ENCODE measurements at places on chromosomes 5 and 9. TPM values are rescaled to one million over a fixed set of nuclear protein-coding genes. Genes with fewer than 3 reads are reported as not detected.

The CRB2 gene
- total RNA-seq = 0.04 TPM

The HAVCR2 gene
- 4.3 TPM for total RNA-seq

The FRMD3 gene
- total RNA-seq = 34.1 TPM

The PRELID2 gene
- total RNA-seq = 20.1 TPM

The NDST1 gene
- 24.4 TPM for total RNA-seq

The IL9 gene
- not detected for total RNA-seq

The RAPGEF1 gene
- total RNA-seq = 30.2 TPM

The PCDHA9 gene
- 0.04 TPM for total RNA-seq

The GRM6 gene
- not detected for total RNA-seq

The STKLD1 gene
- 1.4 TPM for total RNA-seq

The NPR3 gene
- total RNA-seq = 14.3 TPM
